ENCODE measurements at places on chromosomes 3 and 15.

- DNase-seq: no peak
These were observed 256.0 kb upstream of the CTDSPL start for GRCh38 chr3:37605572-37606153.

- DNase-seq: no peak
These were observed 48.9 kb downstream of the PAK2 start for GRCh38 chr3:196788528-196788927.

DNA sequence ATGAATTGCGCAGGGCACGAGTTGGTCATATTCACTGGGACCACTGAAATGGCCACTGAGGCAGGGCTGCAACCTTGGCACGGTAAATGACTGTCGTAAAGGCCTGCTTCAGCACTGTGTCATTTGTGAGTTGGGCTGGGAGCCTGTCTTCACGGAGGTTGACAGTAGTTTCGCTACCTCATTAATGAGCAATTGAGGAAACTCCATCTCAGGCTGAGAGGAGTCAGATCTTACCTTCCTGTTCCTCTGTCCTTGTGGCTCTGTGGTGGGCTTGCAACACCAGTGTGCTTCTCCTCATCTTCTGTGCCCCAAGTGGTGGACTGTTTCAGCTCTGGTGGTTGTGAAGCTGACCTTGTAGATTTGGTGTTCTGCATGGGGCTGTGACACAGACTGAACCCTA is 80.1 kb upstream of the EIF1B start:
- DNase-seq: no peak

- no peak for DNase-seq
These were observed 69.4 kb upstream of the CRTC3 start for GRCh38 chr15:90460142-90460824.
